Activated CD8-positive, alpha-beta T cell treated with anti-CD3 and anti-CD28 coated beads, Interleukin-2, amount 10 ng/mL, durations not matched to agents 7 days and 5 days (primary cell): ENCODE measurements at places on chromosomes 1 and 21.

DNA sequence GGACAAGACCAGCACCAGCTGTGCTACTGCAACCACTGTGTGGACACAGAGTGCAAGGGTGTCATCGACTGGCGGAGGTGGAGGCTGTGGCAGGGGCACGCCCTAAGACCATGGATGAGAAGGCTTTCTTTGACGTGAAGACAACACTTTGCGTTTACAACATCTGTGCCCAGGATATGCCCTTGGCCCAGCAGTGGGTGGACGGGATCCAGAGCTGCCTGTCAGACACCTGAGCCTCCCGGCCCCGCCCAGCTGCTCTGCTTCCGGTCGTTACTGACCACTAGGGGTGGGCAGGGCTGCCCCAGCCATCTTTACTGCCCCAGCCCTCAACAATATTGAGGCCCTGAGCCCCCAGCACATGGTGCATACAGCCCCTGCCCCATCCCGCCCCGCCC is 21.4 kb upstream of the NPPB start:
- DNase-seq: no peak

DNA sequence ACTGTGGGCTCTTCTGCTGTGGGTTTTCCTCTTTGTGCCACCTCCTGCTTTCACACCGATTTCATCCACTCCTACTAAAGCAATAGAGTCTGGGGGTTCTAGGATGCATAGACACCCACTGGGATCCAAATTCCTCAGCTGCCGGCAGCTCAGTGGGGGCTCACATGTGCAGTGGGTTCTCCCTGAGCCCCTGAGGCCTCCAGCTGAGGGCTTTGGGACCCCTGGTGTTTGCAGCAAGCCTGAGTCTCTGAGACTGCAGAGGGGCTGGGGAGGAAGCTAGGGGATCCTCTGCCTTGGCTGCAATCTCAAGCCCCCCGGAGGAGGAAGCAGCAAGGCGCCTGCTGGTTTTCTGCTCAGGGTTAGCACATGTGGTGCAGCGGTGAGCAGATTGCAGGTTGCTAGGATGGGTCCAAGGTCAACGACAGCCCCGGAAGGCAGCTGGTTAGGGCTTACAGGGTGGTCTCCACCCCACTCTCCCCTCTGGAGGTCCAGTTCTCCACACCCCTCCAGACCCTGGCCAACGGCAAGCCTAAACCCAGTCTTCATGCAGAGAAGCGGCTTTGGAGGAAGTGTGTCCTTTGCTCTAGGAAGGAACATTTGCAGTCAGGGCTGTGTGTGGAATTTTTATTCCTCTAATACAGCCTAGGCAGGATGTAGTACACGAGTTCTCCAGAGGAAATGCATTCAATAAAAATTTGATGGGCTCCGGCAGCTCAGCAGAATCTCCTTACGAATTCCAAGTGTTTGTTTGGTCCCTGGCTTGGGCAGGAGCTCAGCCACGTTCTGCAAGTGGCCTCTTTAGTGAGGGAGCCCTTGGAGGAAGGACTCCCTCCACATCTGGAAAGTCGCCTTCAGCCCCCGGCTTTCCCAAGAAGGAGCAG is 269.1 kb upstream of the VAMP3 start:
- DNase-seq: no peak

DNA sequence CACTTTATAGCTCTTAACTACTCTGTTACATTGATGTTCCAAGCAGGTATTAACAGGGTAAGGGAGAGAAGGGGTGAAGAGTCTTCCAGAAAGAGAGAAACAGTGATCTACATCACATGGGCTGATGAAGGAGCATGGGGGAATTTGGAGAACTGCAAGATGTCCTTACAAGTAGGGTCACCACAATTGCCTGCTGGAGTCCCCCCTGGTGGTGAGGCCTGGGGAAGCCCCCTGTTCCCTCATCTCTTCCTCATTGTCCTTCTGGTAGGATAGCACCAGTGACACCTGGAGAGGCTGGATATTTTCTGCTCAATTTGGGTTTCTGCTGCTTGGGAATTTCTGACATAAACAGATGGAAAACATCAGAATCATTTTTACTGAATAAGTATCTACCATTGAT is 126.6 kb downstream of the RUNX1 start:
- no peak for DNase-seq

- DNase-seq: no peak
Observed at GRCh38 chr1:56821462-56821797, 2.2 kb upstream of the FYB2 start.

GRCh38 chr1:199422206-199422605 is 605.3 kb upstream of the NR5A2 start:
- DNase-seq: no peak

GRCh38 chr1:110612060-110612745 is 6.0 kb upstream of the KCNA2 start:
- DNase-seq: no peak

GRCh38 chr1:28644494-28644893 is 1.6 kb upstream of the TAF12 start:
- DNase-seq: no peak

DNA sequence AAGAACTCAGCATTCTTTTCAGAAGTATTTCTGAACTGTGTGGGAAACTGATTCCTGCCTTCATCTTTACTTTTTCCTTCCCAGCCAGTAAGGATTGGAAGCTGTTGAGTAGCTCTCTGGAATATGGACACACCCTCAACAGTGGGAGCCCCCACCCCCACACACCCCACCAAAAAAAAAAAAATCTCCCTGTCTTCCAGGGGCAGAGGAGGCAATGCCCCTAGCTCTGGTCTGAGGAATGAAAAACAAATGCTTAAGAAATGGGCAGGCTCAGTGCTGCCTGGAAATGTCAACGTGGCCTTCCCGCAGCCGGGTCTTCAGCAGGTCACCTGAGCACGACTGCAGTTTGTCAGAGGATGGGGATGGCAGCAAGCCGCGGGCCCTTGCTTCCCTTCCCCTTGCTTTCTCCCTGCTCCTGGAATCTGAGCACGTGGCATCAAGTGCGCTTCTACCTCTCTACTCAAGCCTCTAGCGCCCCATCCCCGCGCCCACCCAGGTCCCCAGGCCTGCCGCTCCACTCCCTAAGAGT is 479 bp downstream of the RGS16 start:
- DNase-seq: no peak
